ENCODE measurements at places on chromosomes 1 and 21.

- no peak for DNase-seq
Measured at GRCh38 chr1:66599346-66599745, 65.4 kb downstream of the SGIP1 start.

- DNase-seq = no peak
Measured at GRCh38 chr1:3550511-3551289, 60.6 kb downstream of the MEGF6 start.

- DNase-seq = no peak
Measured at GRCh38 chr1:187471555-187471954, 642.8 kb downstream of the PLA2G4A start.

- no peak for DNase-seq
Measured at GRCh38 chr1:72986591-72987290, 704.4 kb upstream of the NEGR1 start.

DNA sequence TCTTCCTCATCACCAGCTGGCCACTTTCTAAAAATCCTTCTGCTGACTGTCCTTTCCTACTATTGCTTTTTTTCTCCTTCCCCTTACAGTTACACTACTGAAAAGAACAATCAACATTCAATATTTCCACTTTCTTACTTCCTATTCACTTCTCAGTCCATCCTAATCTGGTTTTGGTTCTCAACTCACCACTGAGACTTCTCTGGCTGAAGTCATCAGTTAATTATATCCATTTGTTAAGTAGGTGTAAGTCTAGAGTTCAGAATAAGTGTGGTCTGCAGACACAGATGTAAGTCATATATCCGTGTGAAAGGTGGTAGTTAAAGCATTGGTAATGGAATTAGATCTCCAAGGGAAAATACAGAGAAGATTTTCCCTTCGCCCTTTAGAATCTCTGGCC, 21.4 kb downstream of the PEA15 start:
- DNase-seq = no peak

DNA sequence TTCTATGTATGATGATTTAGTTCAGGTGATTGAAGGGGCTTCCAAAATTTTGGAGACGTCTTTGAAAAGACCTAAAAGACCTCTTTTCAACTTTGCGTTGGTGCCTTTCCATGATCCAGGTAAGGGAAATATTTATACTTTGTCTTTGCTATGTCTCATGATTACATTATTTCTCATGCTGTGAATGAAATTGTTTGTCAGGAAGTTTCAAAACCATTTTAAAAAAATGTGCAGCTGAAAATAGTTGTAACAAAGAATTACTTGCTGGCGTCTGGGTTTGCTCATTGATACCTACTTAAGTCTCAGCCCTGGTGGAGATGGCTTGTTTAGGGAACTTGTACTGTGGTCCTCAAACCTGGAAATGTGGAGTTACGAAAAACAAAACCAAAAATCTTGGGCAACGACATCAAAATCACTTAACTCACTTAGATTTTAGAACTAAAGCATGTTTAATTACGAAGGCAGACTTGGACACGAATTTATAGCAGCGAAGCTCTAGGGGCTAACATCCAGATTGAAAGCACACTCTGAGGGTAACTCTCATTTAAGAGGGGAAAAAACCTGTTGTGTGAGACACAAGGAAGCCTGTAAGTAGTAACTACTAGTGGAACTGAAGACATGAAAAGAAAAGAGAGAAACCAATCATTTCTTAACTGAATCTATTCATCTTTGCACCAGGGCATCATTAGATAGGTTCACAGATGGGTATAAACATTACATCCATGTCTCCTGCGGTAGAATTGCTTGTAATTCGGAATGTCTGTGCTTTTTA, 924 bp downstream of the HMCN1 start:
- DNase-seq = no peak

- peak; percentile 63 for DNase-seq
Measured at GRCh38 chr1:201229095-201229494, 38.5 kb downstream of the IGFN1 start.

- DNase-seq = no peak
Measured at GRCh38 chr1:196438329-196438728, 169.9 kb downstream of the KCNT2 start.

DNA sequence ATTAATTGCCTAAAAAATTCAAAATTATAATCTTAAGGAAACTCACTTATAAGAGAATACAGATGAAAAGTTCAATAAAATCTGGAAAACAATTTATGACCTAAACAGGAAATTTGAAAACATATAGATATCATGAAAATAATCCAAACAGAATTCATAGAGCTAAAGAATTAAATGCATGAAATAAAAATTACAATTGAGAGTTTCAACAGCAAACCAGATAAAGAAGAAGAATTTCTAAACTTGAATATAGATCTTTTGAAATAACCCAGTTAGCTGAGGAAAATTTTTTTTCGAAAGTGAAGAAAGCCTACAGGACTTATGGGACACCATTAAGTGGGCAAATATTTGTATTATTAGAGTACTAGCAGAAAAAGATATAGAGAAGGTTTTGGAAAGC, 6.7 kb downstream of the FCRL1 start:
- no peak for DNase-seq

DNA sequence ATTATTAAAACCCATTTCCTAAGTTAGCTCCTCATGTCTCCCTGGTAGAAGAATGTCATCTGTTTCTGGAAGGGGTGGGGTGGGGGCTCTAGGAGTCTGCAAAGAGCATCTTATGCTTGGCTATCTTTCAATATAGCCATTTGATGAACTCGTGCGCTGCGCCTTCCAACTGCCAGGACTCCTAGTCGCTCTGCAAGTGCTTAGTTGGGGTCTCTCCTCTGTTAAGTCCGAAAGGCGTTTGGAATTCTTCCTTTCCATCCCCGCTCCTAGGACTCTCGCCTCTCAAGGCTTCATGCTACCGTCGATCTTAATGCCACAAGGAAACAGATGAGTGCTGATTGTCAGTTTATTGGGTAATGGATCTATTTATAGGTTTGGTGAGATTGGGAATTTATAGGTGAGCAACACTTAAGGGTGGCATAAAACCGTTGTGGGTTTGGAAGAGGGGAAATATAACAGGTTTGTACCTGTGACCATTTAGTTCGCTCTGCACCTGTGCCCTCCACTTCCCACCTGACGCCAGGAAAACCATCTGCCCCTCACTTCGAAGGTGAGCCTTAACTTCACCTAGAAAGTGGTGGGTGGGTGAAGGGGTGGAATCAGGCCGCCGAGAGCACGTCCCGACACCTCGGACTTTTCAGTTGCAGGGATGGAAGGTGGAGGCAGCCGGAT, 1.1 kb downstream of the KCNH1 start:
- no peak for DNase-seq

- no peak for DNase-seq
Measured at GRCh38 chr1:193437785-193438184, 251.4 kb upstream of the B3GALT2 start.

DNA sequence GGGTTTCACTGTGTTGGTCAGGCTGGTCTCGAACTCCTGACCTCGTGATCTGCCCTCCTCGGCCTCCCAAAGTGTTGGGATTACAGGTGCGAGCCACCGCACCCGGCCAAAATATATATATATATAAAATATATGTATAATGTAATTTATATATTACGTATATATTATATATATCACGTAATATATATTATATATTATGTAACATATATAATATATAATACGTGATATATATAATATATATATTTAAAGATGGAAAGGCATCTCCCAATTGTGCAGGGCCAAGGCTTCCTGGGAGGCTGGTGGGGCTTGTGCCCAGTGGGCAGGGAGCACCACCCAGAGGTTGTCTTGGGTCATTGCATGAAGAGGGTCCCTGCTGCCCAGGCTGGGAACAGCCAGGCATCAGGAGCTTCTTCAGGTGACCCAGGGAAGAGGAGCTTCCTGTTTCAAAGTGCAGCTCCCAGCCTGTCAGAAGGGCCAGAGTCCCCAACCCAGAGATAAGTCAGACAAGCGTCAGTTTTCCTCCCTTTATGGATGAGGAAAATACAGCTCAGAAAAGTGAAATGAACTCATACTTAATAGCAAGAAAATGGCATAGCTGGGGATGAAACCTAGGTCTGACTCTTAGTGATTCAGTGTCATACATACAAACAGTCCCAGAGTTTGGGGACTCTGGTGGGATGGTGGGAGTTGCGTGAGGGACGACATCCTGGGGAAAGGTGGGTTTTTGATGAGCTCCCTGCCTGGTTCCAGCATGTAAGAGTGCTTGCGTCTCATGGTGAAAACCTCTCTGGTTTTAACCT, 12.0 kb downstream of the UBE2Q1 start:
- DNase-seq = peak; percentile 26

DNA sequence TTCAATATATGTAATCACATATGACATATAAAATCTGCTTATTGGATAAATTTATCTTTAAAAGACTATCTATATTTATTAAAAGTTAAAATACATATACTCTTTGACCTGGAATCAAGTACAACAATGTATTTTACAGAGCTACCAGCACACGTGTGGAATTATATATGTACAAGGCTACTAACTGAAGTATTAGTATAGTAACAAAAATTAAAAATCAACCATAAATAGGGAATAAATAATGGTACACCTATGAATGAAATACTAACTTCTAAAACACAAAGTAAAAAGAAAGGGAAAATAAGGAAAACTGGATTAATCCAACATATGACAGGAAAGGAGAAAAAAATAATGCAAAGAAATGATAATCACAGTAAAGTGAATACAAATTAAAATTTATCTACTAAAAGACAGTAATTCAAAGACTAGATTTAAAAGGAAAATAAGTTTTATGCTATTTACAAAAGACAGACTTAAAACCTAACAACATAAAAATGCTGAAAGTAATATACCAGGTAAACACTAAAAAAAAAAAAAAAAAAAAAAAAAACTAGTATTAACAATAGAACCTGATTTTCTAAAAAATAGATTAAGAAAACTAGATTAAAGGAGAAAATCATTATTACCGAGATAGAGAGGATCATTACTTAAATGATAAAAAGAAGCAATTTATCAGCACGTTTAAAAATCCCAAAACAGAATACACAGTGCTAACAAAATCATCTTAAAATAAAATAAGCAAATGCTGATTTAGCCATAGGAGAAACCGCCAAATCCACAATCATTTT, 27.9 kb downstream of the MRPL39 start:
- DNase-seq = no peak

GRCh38 chr1:50417946-50418599, 5.2 kb downstream of the DMRTA2 start:
- no peak for DNase-seq

DNA sequence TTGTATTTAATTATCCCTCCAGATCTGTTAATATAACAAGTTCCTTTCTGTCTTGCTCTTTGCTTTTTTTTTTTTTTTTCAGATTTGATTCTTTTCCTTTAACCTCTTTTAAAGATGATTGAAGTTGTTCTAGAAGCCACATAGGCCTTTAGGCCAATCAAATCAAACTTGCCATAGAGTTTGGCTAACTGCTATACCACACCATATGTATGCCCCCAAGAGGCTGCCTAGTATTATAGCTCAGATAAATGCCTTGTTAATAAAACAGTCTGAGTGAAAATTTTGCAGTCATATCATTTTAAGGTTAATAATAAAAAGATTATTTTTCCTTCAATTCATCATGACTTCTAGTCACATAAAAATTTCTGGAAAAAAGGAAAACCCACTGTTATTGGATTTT, 696.0 kb upstream of the CHRM3 start:
- no peak for DNase-seq

Measured in posterior cingulate gyrus (tissue), 11 donors.